ENCODE measurements at places on chromosomes 7 and 10.

DNA sequence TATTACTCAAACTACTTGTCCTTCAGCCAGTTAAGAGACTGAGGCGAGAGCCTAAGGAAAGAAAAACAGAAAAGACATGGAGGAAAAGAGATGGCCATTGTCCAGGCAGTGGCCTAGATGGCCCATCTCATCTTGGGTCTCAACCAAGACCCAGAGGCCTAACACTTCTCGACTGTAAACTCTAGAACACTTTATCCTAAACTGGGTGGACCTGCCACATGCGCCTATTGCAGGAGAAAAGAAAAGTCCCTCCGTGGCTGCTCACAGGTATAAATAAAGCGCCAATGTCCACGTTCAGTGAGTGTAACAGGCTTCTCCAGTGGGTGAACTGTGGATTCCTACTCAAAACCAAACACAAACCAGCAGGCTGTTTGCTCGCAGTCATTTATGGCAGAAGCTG, 92.7 kb upstream of the DDC start:
- no peak for DNase-seq

GRCh38 chr10:118463740-118464139, 121.6 kb upstream of the FAM204A start:
- no peak for DNase-seq

DNA sequence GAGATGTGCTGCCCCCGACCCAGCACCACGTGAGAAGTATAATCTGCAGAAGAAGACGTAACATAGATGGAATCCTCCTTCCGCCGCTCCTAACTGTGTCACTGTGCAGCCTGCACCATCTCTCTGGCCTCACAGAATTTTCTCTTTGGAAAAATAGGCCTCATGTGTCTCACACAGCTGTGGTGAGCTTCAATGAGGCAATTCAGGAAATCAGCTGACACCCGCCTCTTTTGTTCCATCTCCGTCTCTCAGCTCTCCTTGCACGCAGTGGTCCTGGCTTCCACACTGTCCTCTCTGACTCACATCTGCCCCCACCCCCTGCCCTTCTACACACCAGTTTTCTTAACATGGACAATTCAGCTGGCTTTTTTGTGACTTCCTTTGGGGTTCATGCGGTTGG, 7.2 kb downstream of the C10orf90 start:
- no peak for DNase-seq

GRCh38 chr10:77245953-77246352, 391.7 kb downstream of the KCNMA1 start:
- DNase-seq = no peak

DNA sequence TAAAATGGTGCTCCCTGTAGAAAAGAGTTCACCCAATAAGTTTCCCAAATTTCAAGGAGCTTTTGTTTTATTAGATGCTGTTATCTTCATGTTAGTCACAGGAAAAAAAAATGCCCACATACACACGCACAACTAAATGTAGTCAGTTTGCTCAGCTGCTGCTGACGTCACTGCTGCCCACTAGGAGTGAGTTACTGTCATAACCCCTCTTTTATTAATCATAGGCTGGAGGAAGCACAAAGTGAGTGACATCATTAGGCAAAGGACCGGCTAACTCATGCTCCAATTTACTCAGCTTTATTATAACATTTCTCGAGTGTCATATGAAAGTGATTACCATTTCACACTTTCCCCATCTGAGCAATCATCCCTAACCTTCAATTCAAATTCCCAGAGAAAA, 6.7 kb upstream of the INHBA start:
- no peak for DNase-seq
